ENCODE measurements at places on chromosomes 1 and 21. TPM values are rescaled to one million over a fixed set of nuclear protein-coding genes. Genes with fewer than 3 reads are reported as not detected.

- DNase-seq, result no peak
Measured at GRCh38 chr1:44068442-44068921, 37.2 kb upstream of the SLC6A9 start.

DNA sequence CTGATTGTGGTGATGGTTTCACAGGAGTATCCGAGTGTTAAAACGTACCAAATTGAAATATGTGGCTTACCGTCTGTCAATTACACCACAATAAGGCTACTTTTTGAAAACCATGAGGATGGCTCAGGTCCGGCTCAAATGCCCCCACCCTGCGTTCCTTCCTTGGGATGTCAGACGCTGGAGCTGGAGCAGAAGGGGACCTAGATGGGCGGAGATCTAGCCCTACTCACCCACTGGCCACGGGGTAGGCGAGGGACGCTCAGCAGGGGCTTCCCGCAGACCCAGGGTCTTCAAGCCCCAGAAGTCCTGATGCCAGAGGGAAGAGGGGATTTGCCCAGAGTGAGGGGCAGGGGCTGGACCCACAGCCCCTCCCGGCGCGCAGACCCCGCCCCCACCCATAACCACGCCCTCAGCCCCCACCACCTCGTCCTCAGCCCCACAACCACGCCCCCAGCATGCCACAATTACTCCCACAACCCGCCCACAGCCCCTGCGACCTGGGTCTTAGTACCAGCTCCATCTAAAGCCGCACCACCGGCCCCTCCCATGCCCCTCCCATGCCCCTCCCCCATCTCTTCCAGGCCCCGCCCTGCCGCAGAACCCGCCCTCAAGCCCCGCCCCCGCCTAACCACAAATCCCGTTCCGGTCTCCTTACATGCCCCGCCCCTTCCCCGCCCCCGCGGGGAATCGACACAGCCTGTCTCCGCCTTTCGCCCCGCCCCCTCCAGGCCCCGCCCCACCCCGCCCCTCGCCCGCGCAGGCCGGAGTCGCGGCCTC, at the start of gene LRRC3:
Gene LRRC3 (plus strand): TSS at position 764 of the 777 bp plus-strand sequence. CDS start 1,135 bp downstream, outside the sequence.
- peak; percentile 95 for DNase-seq

- no peak for DNase-seq
Measured at GRCh38 chr1:115296981-115297380, 41.1 kb downstream of the NGF start.

DNM3 gene
- total RNA-seq, result 1.4 TPM

DNA sequence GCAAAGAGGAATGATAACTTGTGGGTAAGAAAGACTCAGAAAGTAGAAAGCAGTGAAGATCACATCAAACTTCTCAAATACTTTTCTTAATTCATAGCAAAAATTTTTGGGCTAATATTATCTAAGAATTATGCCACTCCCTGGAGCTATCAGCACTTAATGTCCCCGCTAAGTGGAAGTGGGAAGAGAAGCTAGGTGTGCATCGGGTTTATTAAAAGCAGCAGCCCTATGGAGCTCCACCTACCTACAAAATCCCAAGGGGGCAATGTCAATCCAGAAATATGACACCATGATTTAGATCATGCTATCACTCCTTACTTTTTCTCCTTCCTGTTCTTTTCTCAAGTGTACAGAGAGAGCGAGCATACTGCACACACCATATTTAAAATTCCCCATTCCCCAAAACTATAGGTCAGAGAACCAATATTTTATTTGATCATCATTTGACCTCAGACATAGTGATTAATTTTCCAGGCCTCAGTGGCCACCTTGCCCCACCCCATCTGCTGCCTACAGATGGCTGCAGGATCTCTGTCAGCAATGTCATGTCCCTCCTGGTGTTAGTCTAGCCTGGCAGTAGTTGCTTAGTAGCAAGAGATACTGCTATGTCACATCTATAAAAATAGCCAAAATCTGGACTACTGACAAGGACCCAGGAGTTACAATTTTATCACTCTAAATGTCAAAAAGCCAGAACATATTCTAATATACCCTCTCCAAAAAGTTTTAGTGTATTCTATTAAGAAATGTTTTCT, 66.6 kb downstream of the MAP3K21 start:
- DNase-seq, result no peak

DNA sequence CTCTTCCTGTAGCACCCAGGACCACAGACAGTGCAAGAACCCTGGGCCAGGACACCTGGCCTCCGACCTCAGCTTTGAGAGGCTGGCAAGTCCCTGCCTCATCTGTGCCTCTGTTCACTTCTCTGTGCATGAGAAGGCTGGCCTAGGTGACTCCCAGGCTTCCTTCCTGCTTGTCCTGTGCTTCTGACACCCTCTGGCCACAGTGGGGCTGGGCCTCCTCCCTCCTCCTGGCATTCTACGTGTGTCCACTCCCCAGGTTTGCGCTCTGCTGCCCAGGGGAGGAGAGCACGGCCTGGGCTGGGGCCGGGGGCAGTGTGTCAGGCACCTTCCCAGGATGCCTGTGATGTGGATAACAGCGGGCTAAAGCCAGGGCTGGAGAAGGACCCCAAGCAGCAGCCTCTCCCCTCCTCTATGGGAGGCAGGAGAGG, 30.3 kb upstream of the PKP1 start:
- no peak for DNase-seq

- DNase-seq, result no peak
Measured at GRCh38 chr21:37871121-37871862, 45.0 kb downstream of the KCNJ6 start.

CLDN17 gene
- not detected for total RNA-seq

DNA sequence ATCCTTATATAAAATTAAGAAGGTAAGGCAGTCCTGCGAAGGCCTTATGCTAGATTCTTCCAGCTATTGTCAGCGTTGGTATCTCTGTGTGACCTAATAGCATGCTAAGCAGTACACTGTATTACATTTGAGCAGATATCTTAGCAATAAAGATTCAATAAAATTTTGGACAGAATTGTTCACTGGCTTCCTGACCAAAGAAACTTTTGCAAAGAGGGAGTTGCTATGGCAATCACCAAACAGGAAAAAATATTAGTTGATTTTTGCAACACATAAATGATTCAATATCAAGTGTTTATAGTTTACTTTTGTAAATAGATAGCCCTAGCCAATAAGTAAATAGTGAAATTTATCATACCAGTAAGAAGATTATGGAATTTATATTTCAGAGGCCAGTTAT, 31.0 kb upstream of the PLEKHO1 start:
- no peak for DNase-seq

- no peak for DNase-seq
Measured at GRCh38 chr1:153431002-153431401, 14.7 kb downstream of the S100A7A start.

KIF26B gene
- 0.16 TPM for total RNA-seq

DNA sequence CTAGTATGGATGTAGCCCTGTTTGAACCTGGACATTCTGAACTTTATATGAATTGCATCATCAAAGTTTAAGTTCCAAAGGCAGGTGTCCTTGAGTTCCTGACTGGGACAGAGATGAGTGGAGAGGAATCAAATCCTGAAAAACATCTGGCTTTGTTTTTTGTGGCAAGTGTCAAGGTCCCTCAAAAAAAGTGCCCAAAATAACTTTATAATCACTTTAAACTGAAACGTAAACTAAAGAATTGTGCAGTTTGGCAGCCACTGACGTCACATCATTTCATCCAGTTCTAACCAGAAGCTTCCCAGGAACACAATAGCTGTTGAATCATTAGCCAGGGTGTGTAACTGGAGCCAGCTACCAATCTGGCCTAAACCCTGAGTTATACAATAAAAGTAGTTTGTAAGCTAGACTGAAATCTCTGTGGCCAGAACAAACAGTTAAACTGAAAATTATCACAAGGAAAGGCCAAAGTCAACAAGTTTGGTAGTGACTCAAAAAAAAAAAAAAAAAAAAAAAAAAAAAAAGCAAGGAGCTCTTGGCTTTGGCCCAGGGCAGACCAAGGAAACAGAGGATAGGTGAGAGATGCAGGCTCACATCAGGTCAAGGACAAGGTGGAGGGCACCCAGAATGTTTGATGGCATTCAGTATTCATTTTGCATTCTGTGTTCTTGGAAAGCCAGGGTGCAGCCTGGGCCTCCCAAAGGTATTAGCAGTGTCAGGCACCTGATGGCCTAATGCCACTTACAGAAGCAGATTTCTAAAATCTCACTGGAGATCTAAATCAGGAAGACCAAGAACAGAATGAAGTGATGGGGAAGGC, 74.3 kb downstream of the TNFSF18 start:
- DNase-seq, result no peak

- no peak for DNase-seq
Measured at GRCh38 chr1:16491056-16491675, 22.9 kb downstream of the RNU1-1 start.

CNN3 gene
- 3.1 TPM for total RNA-seq

PSMD4 gene
- total RNA-seq, result 243 TPM

RAP1GAP gene
- 2.5 TPM for total RNA-seq

- DNase-seq, result no peak
Measured at GRCh38 chr1:82818586-82818985, 1017.9 kb downstream of the ADGRL2 start.

PCP4L1 gene
- total RNA-seq, result 0.27 TPM

GRCh38 chr1:177933881-177934280, 36.0 kb downstream of the SEC16B start:
- DNase-seq, result no peak

- DNase-seq, result peak; percentile 47
Measured at GRCh38 chr1:231629132-231629531, 2.5 kb downstream of the DISC1 start.

- DNase-seq, result no peak
Measured at GRCh38 chr1:42258218-42258617, 76.8 kb downstream of the FOXJ3 start.

SF3B4 gene
- 68.6 TPM for total RNA-seq

DNA sequence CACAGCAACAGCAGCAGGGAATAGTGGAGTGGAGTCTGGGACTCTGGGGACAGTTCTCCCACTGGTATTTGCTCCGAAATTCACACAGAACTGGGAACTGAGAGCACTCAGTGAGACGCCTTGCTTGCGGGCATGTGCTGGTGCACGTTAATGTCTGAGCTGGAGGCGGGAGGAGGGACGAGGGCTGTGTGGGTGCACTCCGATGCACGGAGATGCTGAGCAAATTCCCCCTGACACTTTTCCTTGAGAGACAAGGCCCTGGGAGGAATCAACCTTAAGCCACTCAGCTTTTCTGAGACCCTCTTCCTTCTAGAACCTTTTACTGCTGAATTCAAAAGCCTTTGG, 2.8 kb downstream of the RGS8 start:
- DNase-seq, result no peak

C1orf21 gene
- 2.6 TPM for total RNA-seq

- DNase-seq, result no peak
Measured at GRCh38 chr1:226461087-226461486, 53.2 kb upstream of the PARP1 start.

All from activated CD4-positive, alpha-beta T cell treated with anti-CD3 and anti-CD28 coated beads for 36 hours (primary cell).